Astrocyte of the cerebellum (primary cell): ENCODE measurements at places on chromosomes 4 and X.

GRCh38 chr4:59936566-59936965, 1263.6 kb upstream of the ADGRL3 start:
- DNase-seq = no peak

GRCh38 chrX:72050011-72050410, 81.7 kb downstream of the RTL5 start:
- DNase-seq = no peak

- DNase-seq = no peak
Measured at GRCh38 chrX:154791939-154792338, 13.3 kb downstream of the MPP1 start.

DNA sequence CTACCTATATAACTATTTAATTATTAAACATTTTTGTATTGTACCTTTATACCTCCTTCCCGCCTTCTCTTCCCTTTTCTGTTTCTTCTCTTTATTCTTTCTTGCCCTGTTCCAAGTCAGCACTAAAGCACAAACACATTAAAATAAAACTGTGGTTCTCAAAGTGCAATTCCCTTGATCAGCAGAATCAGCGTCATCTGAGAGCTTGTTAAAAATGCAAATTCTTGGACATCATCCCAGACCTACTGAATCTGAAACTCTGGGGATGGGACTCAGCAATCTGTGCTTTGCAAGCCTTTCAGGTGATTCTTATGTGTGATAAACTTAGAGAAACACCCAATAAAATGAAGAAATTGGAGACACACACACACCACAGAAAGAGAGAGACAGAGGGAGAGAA, 178.4 kb upstream of the BMP3 start:
- DNase-seq = peak; percentile 3
